ENCODE measurements at places on chromosomes 2 and 18. TPM values are rescaled to one million over a fixed set of nuclear protein-coding genes. Genes with fewer than 3 reads are reported as not detected.
A peak's percentile ranks its signal among the peaks of the same experiment; 100 is the strongest.

- DNase-seq, result peak; percentile 71
Observed at GRCh38 chr2:181814057-181814491, 77.5 kb upstream of the ITPRID2 start.

GRCh38 chr2:18900691-18901141 is 311.3 kb upstream of the NT5C1B start:
- peak; percentile 6 for DNase-seq

- DNase-seq, result no peak
Observed at GRCh38 chr2:181472990-181473389, 15.8 kb downstream of the ITGA4 start.

- DNase-seq, result no peak
Observed at GRCh38 chr2:15092181-15092580, 459.7 kb downstream of the LRATD1 start.

DNA sequence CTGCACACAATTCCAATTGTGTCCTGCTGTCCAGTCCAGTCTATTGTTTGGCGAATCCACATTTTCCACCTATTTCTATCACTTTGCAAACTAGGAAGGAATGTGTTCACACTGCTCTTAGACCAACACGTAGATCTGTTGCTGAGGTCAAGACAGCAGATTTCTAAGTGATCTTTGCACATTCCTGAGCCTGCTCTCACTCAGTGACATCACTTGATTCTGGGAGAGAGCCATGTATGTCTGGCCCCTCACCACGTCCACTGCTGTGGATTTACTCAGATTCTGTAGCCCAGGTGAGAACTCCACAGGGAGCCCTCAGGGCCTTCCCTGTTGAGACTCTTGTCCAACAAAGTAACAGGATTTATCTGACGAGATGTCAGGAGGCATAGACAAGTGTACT is 317.2 kb downstream of the TSN start:
- no peak for DNase-seq

DNA sequence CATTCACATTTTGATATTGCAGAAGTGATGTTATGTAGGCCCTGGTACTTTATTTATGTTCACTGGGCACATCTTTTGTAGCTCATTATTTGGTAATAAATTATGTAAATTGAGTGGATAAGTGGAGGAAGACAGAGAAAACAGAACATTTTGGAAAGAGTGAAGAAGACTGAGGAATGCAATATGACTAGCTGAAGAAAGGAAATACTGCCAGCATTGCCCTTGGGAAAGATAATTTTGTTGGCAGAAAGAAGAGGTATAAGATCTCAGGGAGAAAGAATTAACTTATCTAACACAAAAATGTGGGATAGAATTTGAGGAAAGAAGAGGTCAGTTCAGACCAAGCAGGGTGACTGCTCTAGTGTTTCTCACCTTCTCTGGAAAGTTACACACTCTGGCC is 118.8 kb downstream of the TTC27 start:
- DNase-seq, result no peak

DNA sequence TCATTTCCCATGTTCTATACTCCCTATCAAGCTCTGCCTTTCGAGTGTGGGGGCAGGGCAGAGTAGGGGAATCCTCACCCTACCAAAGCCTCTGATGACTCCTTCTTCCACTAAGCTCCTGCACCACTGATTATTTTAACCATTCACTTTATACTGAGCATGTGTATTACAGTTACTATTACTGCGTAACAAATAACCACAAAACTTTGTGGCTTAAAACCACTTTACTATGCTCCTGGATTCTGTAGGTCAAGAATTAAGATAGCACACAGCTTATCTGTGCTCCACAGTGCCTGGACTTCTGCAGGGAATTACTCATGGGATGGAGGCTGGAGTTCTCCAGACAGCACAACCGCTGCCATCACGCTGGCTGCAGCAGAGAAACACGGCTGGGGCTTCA is 117.4 kb upstream of the DNAJC10 start:
- DNase-seq, result no peak

GRCh38 chr2:64133828-64134227 is 10.4 kb downstream of the PELI1 start:
- DNase-seq, result peak; percentile 17

- DNase-seq, result no peak
Observed at GRCh38 chr18:3683483-3683882, 233.5 kb downstream of the TGIF1 start.

DNA sequence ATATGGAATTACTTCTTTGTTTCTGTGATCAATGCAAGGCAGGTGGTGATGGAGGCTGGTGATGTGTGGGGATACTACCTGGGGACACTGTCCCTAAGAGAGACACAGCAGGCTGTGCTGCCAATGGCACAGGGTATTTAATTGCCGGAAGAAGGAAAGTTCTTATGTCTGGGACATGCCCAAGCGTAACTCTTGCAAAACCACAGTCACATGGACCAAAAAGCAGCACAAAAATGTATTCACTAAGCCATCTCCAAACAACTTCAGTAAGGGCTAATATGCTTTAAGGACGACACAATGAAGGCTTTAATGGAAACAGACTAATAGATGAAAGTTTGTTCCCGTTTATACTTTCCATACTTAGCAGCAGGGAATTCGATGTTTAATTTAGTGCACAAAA is 49.7 kb upstream of the AP1S3 start:
- DNase-seq, result no peak

DNA sequence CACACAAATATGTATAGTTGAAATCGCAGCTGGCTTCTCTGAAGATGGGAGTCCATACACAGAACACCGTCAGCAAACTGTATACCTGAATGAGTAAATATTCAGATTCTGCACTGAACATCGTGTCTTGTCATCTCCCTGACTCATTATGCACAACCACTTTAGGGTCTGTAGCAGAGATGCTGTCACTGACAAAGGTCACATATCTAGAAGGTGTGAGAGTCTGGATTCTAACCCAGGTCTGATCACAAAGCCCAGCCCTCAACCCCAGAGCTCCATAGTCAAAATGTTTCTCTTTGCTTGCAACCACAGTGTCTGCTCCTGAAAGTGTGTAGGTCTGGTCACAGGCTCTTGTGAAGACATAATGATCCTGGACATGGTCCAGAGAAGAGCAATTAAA is 78.3 kb upstream of the PAX8 start:
- no peak for DNase-seq

DNA sequence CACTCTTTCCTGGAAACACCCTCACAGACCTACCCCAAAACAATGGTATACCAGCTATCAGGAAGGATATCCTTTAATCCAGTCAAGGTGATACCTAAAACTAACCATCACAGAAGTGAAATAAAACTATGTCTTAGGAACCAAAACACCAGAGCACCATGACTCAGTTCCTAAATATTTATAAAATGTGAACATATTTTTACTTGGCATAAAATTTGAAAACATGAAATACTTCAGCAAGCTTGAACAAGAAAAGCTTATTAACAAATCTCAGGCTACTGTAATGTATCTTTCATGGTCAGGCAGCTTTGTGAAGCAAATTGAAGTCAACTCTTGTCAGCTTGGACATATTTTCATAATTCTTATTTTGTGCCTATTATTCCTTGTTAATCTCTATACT is 440.8 kb upstream of the CDH20 start:
- peak; percentile 44 for DNase-seq

DNA sequence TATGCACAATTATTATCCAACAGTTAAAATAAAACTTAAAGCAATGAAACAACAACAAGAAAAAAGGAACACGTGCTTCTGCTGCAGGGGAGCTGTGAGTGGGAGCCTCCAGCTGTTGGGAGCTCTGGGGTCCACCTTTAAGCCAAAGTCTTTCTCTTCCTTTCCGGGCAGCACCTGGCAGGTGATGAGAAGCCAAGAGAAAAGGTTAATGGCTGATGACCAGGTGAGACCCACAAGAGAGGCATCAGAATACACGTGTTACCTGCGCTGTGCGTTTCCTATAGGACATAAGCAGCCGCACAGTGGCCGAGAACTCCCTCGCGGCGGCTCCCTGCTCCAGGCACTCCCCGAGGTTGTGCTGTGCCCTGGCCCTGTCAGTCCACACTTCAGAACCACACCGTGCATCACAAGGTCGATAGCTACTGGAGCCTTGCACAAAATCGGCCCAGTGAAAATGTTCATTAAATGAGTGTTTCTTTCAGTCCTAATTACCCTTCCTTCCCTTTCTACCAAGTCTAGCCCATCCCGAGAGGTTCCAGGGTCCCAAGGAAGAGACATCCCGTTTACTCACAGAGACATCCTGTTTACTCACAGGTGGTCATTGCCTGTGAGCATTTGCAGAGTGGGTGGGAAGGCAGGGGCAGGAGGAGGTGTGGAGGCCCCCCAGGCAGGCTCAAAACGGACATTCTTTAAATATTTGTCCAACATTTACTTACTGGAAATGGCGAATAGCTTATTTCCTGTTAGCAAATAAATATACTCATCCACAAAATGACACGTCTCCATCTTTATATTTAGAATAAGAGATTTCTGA is 44.9 kb upstream of the ASB18 start:
- DNase-seq, result no peak

GRCh38 chr2:171568089-171568488 is 45.8 kb downstream of the CYBRD1 start:
- no peak for DNase-seq

DNA sequence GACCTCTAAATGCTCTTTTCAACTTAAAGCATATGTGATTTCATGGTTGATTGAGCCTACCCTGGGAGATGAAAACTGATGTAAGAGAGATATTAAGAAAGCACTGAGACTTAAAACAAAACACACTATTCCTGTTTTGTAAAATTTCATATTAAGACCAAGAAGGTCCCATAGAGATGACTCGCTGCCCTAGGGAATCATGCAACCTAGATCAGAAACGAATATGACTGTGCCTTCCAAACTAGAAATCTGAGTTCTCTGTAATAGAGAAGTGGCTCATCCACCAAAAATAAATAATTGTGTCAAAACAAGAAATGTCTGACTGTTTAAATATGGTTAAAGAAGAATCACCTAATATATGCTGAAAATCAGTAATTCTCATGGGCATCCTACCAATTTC is 776.8 kb upstream of the SOX11 start:
- no peak for DNase-seq

- DNase-seq, result no peak
Observed at GRCh38 chr18:50398099-50398498, 23.3 kb downstream of the SKA1 start.

GRCh38 chr18:13982126-13982525 is 66.8 kb upstream of the MC2R start:
- no peak for DNase-seq

The INPP5D gene
- not detected for total RNA-seq

The PCARE gene
- total RNA-seq, result not detected

The GPR45 gene
- total RNA-seq, result not detected

The IL1B gene
- 2.6 TPM for total RNA-seq

The NLRC4 gene
- total RNA-seq, result not detected

The LONRF2 gene
- 0.10 TPM for total RNA-seq

The BOLL gene
- total RNA-seq, result not detected

The ALS2 gene
- total RNA-seq, result 28.2 TPM

The LAMA3 gene
- total RNA-seq, result 2.4 TPM

All from M059J (cell line).